ENCODE measurements at places on chromosomes 3 and 15.

DNA sequence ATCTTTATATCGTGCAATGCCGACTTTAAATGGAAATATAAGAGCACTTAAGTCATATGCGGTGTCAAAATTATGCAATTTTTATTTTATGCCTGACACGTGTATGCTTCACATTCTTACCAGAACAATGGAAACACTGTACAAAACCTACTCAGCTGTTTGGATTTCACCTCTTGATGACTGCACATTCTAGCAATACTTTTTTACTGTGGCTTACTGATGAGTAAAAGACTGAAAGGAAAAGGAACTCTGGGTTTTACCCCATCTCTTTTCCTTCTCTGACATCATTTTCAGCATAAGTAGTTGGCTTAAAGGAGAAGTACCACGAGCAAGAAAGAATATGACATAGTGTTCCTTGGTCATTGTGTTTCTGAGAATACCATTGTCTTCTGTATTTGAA is 142.8 kb downstream of the POLR2M start:
- DNase-seq = no peak

DNA sequence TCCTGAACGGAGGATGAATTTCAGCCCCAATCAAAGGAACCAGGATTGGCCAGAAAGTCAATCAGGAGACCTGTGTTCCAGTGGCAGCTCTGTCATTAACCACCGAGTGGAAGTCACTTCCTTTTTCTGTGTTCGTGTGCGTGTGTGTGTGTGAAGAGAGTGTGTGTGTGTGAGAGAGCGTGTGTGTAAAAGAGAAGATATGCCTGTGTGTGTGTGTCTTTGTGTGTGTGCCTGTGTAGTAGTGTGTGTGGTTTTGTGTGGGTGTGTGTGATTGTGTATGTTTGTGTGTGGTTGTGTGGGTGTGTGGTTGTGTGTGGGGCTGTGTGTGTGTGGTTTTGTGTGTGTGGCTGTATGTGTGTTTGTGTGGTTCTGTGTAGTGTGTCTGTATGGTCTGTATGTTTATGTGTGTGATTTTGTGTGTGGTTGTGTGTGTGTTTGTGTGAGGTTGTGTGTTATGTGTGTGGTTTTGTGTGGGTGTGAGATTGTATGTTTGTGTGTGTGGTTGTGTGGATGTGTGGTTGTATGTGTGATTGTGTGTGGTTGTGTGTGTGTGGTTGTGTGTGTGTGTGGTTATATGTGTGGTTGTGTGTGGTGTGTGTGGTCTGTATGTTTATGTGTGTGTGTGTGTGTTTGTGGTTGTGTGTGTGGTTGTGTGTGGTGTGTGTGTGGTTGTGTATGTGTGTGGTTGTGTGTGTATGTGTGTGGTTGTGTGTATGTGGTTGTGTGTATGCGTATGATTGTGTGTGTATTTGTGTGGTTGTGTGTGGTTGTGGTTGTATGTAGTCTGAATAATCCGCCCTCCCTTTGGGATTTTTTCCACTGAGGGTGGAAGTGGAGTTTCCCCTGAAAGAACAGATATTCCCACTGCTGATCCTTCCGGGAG is 314.4 kb downstream of the SHQ1 start:
- DNase-seq = no peak

GRCh38 chr15:62447742-62448141 is 282.7 kb upstream of the C2CD4B start:
- DNase-seq = no peak

- DNase-seq = no peak
These were observed 104.6 kb downstream of the LRIG1 start for GRCh38 chr3:66396161-66396760.
